NCI-H1048 (cell line): ENCODE measurements at places on chromosomes 12 and 14.

DNA sequence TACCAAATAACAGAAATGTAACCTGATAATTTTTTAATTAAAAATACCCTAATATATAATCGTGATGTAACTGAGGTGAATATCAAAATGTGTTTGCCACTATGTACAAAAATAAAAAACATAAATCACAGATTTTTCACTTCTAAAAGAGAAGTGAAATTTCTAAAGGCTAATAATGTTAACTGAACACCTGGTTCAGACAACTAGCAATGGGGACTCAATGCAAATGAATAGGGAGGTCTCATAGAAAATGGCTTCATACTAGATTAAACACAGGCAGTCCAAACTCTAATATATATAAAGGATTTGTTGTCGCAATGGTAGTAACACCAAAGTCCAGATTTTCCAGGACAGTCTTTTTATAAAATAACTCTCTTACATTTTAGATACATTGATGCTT is 365.4 kb upstream of the ATP2B1 start:
- no peak for DNase-seq

GRCh38 chr12:43758247-43758727 is 303 bp downstream of the PUS7L start:
- DNase-seq = no peak

- DNase-seq = no peak
These were observed 1.7 kb upstream of the CLEC4C start for GRCh38 chr12:7748852-7749251.

GRCh38 chr12:23893611-23894010 is 55.9 kb downstream of the SOX5 start:
- DNase-seq = no peak

GRCh38 chr12:3838076-3838475 is 35.1 kb downstream of the PARP11 start:
- DNase-seq = no peak

GRCh38 chr12:23169696-23170013 is 544.7 kb downstream of the ETNK1 start:
- DNase-seq = no peak

DNA sequence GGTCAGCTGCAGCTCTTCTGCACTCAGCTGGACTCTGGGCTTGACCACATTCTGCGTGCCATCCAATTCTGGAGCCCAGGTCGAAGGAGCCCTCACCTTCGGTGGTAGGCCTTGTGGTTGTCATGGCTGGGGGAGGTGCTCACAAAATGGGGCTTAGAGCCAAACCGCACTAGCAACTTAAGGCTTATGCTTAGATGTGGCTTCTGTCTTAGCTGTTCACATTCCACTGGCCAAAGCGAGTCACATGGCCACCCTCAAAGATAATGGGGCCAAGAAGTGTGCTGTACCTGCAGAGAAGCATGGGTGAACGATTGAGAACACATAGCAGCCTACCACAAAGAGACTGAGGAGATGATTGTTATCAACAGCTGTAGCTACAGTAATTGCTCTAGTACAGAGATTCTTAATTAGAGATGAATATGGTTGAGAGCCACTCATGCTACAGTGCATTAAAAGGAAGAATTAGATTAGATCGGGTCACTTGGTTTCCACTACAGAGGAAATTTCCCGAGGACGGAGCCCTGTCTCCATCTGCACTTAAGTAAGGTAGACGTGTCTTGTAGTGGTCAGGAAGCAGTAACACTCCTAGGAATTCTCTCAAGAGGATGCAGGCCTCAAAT is 334.6 kb upstream of the FKBP4 start:
- no peak for DNase-seq

DNA sequence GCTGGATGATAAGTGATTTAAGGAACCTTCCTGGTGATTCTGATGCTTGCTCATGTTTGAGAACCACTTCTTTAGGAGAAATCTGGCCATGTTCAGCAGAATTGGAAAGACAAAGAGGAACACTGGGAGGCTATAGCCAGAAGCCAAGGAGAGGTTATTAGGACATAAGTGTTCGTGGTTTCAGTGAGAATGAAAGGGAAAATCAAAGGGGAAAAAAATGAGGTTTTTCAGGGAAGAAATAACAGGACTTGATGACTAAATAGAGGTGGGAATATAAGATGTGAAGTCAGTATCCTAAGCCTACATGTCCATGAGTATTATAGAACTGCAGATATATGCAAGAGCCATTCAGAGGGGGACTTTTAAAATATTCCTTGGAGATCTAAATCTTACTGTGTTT is 95.6 kb downstream of the DAAM1 start:
- no peak for DNase-seq

DNA sequence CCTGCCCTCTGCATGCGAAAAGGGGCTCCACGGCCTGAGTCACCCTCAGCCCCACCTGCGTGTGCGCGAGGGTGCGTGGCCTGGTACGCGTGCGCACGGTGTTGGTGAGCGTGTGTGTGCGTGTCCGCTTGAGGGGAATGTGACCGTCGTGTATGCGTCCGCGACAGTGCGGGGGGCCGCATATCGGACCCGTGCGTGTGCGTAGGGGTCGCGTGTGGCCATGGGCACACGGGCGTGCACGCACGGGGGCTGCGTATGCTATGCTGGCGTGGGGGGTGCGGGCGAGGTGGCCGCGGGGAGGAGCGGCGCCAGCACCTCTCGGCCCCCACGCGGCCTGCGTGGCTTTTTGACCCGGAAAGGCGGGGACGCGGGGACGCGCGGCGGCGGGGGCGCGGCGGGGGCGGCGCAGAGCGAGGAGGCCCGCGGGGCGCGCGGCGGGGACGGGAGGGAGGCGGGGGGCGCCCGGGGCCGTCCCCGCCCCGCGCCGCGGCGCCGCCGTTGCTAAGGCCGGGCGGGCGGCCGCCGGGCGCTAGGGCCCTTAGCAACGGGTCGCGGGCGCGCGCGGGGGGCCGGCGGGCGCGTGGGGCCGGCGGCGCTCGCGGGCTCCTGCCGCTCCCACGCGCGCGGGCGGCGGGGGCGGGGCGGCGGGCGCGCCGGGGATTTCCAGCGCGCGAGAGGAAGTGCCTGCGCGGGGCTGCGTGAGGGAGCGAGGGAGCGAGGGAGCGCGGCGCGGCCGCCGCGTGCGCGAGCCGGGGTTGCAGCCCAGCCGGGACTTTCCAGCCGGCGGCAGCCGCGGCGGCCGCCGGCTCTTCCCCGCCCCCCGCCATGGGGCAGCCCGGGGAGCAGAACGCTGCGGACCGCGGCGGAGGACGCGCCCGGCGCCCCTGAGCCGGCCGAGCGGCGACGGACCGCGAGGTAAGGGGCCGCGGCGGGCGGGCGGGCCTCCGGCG is at the start of gene TRAF3:
TSS of gene TRAF3 (plus strand) at position 689 of the 950 bp plus-strand sequence. CDS start 92,753 bp downstream, outside the sequence.
- no peak for DNase-seq

DNA sequence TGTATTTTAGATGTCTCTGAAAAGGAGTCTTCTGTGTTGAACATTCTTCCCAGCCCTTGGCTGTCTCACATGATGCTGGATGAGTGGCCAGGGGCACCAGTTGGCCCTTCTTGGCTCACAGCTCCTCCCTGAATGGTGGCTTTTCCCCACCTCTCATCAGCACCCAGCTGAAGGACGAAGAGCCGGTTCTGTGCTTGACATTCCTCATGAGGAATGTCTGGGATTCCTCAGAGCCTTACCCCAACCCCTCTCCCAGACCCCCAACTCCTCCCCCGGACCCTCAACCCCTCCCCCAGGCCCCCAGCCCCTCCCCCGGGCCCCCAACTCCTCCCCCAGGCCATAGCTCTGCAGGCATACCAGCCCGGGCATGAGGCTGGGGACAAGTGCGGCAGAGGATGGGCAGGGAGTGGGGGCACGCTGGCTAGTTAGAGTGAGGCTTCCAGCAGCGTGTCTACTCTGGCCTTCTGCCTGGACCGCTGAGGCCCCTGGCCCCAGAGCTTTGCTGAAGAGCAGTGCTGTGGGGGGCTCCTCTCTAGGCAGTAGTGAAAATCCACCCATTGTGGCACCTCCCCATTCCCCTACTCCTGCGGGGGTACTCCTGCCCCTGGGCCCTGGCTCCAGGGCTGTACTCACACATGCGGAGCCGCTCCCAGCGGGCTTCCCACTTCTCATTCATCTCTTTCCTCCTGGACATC is 64.3 kb downstream of the PLEKHG3 start:
- no peak for DNase-seq

GRCh38 chr12:21751517-21751916 is 23.0 kb downstream of the KCNJ8 start:
- DNase-seq = no peak

DNA sequence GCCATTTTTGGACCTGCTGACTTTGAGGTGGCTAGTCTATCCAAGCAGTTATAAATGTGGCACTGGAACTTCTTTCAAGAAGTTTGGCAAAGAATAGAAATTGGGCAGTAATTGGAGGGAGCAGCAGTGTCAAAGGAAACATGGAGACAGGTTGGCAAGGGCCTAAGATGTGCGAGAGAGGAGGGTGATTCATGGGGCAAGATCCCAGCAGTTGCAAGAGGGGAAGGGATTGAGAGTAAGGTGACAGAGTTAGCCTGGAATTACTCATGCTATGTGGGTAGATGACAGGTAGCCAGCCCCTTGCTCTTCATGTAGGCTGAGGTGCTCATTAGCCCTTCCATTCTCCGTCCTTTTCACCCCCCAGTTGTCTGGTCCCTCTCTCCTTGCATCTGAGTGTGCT is 42.2 kb downstream of the FBXL14 start:
- DNase-seq = no peak

DNA sequence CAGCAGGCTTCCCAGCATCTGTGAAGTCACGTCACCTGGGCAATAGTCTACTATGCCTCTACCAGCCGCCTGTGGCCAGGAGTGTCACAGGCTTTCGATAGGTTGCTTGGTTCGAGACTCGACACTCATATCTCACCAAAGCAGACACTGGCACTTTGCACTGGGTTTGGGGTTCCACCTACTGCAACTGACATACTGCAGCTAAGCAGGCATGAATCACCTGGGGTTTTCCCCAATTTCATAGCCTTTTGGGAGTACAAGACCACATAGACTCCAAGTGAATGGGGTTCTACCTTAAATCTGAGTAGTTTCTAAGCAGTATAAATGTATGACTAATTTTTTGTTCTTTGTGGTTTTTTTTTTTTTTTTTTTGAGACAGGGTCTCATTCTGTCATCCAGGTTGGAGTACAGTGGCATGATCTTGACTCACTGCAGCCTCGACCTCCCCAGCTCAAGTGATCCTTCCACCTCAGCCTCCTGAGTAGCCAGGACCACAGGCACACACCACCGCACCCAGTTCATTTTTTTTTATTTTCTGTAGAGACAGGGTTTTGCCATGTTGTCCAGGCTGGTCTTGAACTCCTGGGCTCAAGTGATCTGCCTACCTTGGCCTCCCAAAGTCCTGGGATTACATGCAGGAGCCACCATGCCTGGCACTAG is 32.1 kb downstream of the DMAC2L start:
- DNase-seq = no peak

GRCh38 chr14:105161309-105161708 is 7.3 kb downstream of the JAG2 start:
- DNase-seq = no peak

DNA sequence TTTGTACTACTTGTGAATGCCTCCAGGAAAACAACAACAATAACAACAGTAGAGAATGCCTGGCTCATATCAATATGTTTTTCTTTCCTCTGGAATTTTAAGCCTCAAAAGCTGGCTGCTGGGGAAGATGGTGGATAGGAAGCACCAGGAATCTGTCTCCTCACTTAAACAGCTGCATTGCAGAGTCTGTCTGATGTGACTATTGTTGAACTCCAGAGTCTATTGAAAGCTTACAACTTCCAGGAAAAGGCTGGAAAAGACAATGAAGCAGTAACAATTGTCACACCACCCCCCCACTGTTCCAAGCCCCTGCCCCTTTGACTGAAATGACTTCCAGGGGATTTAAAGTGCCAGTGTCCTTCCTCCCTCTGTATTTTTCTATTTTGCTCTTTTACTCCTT is 309.7 kb downstream of the BMP4 start:
- DNase-seq = no peak
